Heart left ventricle (tissue), 16 donors: ENCODE measurements at places on chromosomes 6 and 20. TPM values are rescaled to one million over a fixed set of nuclear protein-coding genes. Genes with fewer than 3 reads are reported as not detected.

Gene SLPI
- 5.8 TPM for total RNA-seq

Gene PAX1
- 0.44 TPM for total RNA-seq

Gene SOX4
- total RNA-seq, result 5.1 TPM

Gene ADTRP
- total RNA-seq, result not detected

Gene RAET1G
- not detected for total RNA-seq

Gene E2F1
- total RNA-seq, result 0.47 TPM

Gene ERVFRD-1
- not detected for total RNA-seq

Gene FLRT3
- 0.10 TPM for total RNA-seq

Gene TRIM10
- total RNA-seq, result not detected

Gene PRRT1
- total RNA-seq, result 0.70 TPM

Gene ZFP64
- total RNA-seq, result 11.9 TPM

Gene RIMS1
- total RNA-seq, result 1.1 TPM

Gene HTR1E
- total RNA-seq, result not detected

Gene FAM83C
- total RNA-seq, result not detected

Gene RNF217
- 21.6 TPM for total RNA-seq

Gene LST1
- 29.6 TPM for total RNA-seq
